ENCODE measurements at places on chromosomes 6 and 20. TPM values are rescaled to one million over a fixed set of nuclear protein-coding genes. Genes with fewer than 3 reads are reported as not detected.

The CST2 gene
- total RNA-seq = 0.87 TPM

The MATN4 gene
- not detected for total RNA-seq

The RCAN2 gene
- total RNA-seq = 265 TPM

The SRSF6 gene
- total RNA-seq = 36.0 TPM

GRCh38 chr20:2451939-2452732 lies 18.5 kb downstream of the SNRPB start:
- peak; percentile 28 for ATAC-seq

- ATAC-seq = no peak
Measured at GRCh38 chr6:25913741-25914140, 16.8 kb downstream of the SLC17A2 start.

DNA sequence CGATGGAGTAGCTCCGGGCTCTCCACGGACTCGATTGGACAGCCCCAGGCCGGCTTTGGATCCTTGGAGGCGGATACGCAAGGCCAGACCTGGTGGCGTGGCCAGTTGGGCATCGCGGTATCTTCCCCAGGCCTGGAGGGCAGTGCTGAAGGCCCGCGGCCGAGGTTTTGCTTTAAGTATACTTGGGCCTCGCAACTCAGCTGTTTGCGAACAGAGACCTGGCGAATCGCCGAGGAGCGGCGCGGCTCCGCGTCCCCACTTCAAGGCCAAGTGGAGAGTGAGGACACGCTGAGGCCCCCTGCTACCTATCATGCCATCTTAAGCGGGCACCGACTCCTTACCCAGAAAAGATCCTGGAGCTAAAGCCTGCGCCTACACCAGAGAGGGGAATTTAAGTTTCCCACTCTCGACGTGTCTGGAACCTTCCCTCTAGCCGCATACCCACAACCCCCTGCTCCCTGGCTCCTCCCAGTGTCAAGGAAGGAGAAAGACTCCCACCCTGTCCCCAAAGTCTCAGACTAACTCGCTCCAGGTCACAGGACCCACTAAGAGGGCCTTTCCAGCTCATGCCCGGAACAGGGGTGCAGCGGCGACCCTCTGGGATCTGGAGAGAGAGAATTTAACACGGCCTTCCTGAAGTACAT lies 4.1 kb downstream of the LINC00237 start:
- ATAC-seq = no peak

DNA sequence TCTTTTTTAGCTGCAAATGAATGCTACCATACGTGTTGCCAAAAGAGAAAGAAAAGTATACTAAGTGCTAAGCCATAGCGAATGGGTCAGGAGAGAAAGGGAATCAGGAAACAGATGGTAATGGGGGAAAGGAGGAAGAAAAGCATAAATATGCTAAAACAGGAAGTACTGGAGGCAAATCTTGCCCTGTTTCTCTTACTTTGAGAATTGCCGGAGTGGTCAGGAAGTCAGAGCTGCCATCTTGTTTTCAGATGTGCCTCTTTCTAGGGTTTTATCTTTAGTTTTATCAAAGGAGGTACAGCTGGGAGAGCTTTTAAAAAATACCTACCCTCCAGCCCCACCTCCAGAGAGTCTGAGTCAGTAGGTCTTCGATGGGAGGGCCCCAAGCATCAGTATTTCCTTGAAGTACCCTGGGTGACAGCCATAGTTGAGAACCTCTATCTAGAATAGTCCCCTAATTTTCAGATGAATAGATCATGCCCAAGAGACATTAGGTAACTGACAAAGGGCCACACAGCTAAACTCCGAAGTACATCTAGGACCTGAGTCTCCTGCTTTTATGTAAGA lies 193.3 kb downstream of the CLIC5 start:
- ATAC-seq = no peak

Data from gastroesophageal sphincter (tissue), 4 donors.